ENCODE measurements at places on chromosomes 12 and 14.

DNA sequence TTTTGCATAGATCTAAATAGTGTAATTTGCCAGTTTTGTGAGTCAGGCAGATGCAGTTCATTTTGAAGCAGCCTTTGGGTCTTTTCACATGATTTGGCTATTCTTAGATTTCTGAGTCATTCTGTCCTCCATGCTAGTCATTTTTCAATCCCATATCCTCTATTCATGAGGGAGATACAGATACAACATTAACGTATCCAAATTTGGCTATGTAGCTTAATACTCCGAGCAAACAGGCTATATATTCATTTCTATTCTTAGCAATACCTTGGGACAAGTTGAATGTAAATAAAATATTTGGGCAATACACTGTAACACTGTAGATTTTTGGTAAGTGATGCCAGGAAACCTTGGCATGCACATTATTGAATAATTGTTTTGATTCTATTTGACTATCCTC, 270.7 kb upstream of the PDE3A start:
- DNase-seq = peak; percentile 10

GRCh38 chr12:131928711-131929580, at the start of gene PUS1:
Gene PUS1, plus strand, starts transcription at chr12:131929276. Its CDS starts 447 bp downstream, at chr12:131929723.
- DNase-seq = peak; percentile 98

DNA sequence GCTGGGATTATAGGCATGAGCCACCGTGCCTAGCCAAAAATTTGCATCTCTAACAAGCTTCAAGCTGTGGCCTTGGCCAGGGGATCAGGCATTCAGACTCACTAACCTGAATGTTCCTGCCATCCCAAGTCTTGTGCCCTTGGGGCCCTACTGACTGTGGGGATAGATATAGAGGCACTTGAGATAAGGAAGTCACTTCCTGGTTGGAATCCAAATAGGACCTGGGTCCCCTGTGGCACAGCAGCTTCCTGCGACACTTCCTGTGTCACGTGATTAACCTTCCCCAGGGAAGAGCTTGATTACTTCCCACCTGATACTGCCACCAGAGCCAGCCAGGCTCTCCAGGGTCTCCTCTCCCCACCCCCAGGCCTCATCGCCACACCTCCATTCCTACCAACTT, 128.2 kb downstream of the BCL11B start:
- DNase-seq = no peak

DNA sequence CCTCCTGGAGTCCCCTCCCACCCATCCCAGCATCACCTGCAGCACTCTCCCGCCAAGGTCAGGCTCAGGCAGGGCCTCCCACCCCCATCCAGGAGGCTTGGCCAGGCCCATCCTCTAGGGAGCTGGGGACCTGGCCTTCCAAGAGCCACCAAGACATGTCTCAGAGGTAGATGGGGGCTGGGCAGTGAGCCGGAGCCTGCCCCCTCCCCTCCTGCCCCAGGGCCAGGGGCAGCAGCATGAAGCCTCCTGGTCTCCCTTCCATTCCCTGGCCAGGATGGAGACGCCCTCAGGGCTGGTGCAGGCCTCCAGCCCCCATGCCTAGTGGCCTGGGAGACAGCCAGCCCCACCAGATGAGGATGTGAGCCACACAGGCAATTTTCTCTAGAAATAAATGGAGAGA, 69.3 kb upstream of the C14orf180 start:
- DNase-seq = no peak

DNA sequence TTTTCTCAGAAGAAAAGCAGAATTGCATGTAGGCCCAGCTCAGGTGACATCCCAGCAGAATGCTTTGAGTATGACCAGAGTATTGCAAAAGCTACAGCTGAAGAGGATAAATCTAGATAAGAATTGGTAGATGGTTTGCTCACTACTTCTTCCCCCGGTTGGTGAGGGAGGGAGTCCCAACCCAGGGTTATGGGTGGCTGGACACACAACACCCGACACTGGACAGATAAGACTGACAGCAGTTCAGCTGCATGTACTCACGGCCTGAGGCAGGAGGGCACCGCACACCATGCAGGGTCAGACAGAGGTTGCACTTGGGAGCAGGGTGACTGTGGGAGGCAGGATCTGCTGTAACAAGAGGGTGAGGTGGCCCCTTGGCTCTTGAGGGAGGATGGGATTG, 1.7 kb upstream of the CLEC4C start:
- no peak for DNase-seq

- no peak for DNase-seq
These were observed 25.8 kb downstream of the SLC39A9 start for GRCh38 chr14:69424149-69424923.

- no peak for DNase-seq
These were observed 198.7 kb upstream of the EEA1 start for GRCh38 chr12:93127582-93128331.

- no peak for DNase-seq
These were observed 34.4 kb downstream of the RAD52 start for GRCh38 chr12:915090-915489.

- no peak for DNase-seq
These were observed 377.0 kb downstream of the NPAS3 start for GRCh38 chr14:33315721-33316120.

GRCh38 chr14:25150934-25151790, 101.2 kb upstream of the STXBP6 start:
- peak; percentile 51 for DNase-seq

DNA sequence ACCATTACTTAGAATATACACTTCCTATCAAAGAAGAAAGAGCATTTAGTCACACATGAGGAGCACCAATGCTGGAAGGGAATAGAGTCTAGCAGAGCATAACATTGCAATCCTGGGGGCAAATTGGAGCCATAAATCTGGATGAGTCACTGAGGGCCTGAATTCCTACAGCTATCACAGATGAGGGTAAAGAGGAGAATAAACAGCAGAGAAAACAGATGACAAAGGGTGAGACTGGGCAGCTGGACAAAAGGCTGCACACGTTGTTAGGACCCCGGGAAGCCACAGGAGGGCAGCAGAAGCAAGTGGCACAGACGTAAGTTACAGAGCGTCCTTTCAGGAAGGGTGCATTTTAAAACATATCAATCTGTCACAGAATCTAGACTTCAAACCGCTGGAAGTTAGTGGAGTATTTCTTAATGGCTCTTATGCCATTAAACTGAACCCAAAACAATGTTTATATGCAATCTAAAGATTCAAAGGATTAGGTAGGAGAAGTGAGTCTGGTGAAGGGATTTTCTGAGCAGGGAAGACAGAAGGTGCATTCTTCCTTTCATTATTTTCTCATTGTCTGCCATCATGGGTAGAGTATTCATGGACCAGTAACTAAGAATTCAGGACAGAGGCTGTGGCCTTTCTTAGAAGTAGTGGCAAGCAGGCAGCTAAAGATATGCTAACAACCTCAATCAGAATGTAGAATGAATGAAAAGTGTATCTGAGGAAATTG, 159.8 kb upstream of the DAAM1 start:
- peak; percentile 69 for DNase-seq

DNA sequence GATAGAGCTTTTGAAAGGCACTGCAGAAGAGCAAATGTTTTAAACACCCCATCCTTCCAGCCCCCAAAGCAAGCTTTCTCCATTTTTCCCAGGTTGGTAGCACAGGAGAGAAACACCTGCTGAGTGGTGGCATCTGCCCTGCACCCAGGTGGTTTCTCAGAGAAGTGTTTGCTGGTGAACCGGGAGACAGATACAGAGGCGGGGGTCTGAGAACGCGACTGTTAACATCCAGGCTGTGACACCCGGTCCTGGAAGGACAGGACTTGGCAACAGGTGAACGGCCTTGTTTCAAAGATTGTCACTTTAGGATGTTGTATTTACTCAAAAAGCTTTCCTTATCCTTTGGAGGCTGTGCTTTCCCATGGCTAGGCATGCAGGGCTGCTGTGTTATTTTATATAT, 18.5 kb downstream of the MMAB start:
- DNase-seq = no peak

DNA sequence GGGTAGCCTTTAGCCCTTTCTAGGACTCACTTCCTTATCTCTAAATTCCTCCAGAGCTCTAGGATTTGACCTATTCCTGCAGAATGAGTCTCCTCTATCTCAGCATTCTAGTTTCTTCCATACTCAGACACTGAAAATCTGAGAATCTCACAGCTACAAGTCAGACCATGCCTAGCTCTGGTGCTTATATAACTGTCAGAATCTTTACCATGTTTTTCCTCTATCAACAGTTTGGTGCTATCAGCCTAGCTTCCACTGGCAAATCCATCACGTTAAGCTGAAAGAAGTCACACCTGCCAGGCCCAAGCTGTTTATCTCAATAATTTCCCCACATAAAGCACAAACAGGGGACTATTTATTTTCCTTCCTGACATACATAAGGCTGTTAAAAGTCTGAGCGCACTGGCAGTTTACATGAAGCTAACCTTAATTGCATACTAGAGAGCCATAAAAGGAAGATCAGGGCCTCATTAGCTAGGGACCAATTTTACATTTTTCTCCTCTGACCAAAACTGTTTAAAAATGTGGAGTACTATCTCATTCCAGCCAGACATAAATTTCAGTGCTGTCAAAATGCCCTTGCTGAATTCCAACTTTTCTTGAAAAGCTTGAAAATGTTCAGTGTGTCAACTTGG, 270.5 kb downstream of the C12orf75 start:
- no peak for DNase-seq

DNA sequence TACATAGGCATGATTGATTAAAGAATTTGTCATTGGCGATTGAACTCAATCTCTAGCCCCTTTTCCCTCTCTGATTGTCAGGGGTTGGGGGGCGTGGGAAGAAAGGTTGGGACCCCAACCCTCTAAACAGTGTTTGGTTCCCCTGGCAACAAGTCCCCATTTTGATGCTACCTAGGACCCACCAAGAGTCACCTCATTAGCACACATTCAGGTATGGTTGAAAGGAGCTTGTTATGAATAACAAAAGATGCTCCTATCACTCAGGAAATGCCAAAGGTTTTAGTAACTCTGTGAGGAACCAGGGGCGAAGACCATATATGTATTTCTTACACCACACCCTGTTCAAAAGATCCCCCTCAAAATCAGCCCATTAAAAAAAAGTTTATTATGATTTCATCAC, 14.3 kb downstream of the RNF212B start:
- DNase-seq = no peak

DNA sequence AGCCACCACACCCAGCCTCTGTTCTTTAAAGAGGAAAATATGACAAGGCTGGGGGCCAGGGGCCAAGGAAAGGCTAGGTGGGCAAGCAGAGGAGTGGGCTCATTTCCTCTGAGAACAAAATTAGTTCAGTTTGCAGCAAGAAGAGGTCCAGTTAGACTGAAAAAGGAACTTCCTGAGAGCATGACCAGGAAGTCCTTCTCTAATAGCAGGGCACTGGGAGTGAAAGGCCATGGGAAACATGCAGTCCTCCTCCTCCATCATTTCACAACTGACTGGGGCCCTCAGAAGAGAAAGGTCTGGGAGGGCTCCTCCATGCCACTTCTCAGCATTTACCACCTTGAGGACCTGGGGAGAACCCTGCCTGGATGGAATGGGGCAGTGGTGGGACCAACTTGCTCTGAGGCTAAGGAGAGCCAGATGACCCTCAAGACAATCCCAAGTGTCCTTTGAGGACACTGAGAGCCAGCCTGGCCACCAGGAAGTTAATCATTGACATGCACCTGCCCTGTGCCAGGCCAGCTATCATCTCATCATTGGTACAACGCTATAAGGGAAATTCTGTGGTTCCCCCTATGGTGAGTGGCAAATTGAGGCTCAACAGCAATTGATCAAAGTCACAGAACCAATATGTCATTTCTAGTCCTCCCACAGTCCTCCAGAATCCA, 2.0 kb downstream of the AQP2 start:
- no peak for DNase-seq

GRCh38 chr12:51653431-51653830, 62.4 kb downstream of the SCN8A start:
- DNase-seq = no peak

DNA sequence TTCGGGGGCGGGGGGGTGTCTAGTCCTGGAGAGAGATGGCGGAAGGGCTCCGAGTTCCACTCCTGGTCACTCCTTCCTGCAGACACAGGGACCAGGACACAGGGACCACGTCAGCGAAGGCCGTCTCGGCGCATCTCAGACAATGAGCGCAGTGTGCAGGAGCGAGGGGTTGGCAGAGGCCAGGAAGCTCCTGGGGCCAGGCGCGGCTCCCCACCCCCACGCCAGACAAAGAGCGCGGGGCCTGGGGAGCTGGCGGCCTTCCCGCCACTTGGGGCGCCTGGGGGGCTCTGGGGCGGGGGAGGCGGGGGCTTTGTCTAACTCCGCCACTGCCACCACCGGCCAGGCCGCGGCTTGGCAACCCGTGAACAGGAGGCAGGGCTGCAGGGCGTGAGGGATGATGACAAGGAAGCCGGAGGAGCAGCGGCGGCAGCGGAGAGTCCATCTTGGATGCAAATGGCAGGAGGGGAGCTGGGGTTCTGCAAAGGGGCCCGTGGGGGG, 2.2 kb downstream of the CDK2AP1 start:
- peak; percentile 67 for DNase-seq

- DNase-seq = no peak
These were observed 263.0 kb upstream of the G2E3 start for GRCh38 chr14:30295980-30296379.

DNA sequence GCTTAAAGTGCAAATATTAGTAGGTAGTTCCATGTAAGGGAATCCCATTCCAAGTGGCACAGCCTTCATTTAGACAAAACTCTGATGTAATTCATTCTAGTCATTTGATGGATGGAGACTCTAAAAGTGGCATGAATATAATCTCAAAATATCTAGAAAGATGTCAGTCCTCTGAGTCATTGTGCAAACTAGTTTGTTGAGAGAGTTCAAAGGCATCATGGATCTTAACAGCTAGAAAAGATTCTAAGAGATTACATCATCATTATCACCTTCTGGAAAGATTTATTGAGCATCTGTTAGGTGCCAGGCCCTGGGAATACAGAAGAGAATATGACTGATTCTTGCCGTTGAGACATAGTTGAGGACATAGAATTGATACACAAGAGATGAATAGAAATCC, 30.7 kb downstream of the CRADD start:
- DNase-seq = peak; percentile 23

DNA sequence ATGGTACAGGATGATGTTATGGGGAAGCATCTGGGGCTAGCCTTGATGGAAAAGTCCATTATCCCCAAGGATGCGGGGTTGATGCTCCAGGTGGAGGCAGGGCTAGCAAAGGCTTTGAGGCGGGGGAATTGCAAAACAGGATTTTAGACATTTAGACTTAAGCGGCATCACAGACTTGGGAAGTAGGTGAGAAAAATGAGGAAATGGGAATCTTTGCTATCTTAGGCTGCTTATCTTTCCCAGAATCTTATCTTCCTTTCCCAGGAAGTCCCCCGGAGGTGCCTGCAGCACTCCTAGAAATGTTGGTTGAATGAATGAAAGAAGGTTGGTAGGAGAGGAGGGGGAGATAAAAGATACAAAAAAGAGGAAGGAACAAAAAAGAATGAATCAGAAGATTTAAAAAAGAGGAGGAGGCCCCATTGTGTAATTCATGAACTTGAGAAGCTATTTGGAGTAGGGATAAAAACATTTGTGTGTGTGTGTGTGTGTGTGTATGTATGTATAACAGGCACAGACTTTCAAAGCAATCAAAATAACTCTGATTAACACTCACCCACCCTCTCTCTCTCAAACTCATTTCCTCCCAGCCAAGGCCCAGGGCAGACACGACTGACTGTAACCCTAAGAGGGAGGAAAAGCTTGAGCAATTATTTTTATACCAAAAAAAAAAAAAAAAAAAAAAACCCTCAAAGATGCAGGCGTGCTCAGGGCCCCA, 62.5 kb upstream of the TBX3 start:
- no peak for DNase-seq

GRCh38 chr12:51958542-51958941, 7.0 kb downstream of the ACVR1B start:
- DNase-seq = no peak

GRCh38 chr12:26056335-26056734, 68.5 kb downstream of the BHLHE41 start:
- DNase-seq = peak; percentile 52

GRCh38 chr12:111953455-111953854, 59.5 kb downstream of the TMEM116 start:
- DNase-seq = peak; percentile 70
